Endothelial cell (in vitro differentiated cells): ENCODE measurements at places on chromosomes 2 and 18.

- no peak for DNase-seq
Observed at GRCh38 chr2:194562329-194562728, 1094.7 kb upstream of the SLC39A10 start.

DNA sequence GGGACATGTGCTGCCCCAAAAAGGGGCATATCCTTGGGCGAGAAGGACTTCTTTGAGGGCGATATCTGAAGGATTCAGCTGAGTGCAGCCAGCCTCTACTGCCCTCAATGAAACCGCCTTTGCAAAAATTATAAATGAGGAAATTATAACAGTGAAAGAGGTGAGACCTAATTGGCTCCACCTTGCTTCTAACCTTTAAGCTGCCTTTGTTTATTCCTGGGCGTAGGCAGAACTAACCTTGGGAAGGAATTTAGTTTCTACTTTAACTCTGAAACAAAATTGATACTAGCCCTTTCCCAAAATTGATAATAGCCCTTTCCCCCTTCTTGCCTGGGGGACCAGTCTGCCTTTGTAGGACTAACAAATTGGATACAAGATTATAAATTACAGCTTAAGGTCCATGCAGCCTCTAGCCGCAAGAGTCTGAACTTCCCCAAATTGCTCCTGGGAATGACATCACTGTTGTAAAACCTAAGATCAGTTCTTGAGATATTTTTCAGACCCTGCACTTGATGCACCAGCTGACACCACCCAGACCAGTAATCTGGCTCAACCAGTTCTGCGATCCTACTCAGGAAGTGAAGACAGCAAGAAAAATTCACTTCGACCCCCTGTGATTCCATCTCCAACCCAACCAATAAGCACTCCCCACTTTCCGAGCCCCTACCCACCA, 36.0 kb upstream of the ASAP2 start:
- DNase-seq = no peak

DNA sequence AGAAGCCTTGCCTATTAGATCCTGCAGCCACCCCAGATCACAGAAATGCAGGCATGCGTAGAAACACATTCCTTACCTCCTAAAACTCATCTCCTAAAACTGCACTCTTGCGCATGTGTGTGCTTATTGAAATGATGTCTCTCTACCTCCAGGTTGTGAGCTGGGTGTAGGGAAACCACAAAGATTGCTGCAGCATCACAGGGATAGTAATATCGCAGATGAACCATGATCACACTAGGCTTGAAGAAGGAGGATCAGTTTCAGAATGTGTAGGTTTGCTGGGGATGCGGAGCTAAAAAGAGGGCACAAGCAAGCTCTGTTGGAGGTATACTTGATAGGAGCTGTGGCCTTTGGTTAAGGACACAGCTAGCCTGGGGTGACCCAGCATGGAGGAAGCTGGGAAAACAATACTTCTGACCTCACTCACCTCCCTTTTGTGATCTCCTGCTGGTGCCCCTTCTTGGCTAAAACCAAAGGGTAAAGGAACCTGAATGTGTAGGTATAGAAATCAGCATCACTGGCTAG, 118.8 kb downstream of the SETBP1 start:
- no peak for DNase-seq

- DNase-seq = no peak
Observed at GRCh38 chr2:110958346-110959119, 162.2 kb upstream of the BCL2L11 start.

DNA sequence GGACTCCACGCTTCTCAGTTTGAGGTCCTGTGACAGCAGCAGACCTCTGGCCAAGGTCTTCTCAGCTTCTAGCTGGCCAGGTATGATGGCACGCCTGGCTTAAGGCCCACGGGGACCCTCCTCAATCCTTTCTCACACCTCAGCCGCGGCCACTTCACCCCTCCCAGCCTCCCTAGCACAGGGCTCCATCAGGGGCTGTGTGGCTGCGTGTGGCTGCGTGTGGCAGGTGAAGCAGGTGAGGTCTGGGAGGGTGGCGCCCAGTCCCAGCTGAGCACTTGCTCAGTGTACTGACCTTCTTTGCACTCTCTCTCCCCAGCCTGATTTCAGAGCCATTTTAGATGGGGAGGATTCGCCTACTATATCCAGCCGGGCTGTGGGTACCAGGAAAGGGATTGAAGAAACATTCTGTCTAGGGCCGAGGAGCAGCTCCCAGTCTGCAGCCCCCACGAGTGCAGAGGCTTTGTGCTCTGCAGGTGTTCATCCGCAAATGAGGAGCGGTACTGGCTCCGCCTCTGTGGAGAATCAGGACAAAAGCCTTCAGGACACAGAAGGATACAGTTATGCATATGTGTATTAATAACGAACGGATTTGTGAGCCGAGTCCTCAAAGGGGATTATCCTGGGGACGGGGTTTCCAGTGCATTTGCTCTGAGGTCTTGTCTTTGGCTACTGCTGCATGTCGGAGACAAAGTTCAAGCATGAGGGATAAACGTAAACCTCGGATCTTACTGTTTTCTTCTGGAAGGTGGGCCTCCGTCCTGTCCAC, 236.9 kb upstream of the RAB6C start:
- DNase-seq = no peak

GRCh38 chr2:71794611-71795010, 341.2 kb downstream of the DYSF start:
- no peak for DNase-seq

GRCh38 chr18:62876828-62877227, 161.5 kb downstream of the PHLPP1 start:
- no peak for DNase-seq

DNA sequence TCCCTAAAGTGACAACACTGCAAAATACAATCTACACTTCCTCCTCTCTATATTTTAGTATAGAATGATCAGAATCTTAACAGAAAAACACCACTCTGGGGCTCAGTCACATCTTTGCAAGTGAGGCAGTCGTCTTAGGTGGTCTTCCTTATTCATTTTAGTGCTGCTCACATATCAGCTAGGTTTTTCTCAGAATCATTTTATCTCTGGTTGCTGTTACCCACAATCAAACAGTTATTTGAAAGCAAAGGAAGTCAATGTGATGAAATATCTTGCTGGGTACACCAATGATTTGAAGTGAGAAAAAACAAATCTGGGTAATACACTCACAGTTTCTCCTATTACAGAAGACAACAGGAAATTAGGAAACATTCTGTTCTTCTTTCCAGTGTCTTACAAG, 275.2 kb downstream of the DSEL start:
- DNase-seq = no peak

- no peak for DNase-seq
Observed at GRCh38 chr2:11177871-11178690, 22.8 kb downstream of the SLC66A3 start.

DNA sequence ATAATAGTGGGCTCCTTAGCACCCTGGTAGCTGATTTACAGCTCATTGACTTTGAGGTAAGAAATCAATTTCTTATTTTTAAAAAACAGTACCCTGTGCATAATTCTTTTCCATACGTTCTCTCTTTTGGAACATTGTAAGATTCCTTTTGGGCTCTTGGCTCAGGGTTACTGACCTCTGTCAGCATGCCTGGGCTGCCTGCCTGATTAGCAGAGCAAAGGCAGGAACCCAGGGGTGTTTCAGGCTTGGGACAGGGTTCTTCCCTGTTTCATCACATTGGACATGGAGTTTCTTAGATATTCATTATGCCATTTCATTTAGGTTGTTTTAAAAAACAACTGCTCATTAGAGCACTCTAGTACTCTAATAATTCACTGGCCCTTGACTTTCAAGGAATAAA, 73.8 kb upstream of the ITM2C start:
- DNase-seq = no peak
